ENCODE measurements at places on chromosomes 6 and 20.

- no peak for DNase-seq
These were observed 20.7 kb upstream of the ENPP1 start for GRCh38 chr6:131787079-131787478.

DNA sequence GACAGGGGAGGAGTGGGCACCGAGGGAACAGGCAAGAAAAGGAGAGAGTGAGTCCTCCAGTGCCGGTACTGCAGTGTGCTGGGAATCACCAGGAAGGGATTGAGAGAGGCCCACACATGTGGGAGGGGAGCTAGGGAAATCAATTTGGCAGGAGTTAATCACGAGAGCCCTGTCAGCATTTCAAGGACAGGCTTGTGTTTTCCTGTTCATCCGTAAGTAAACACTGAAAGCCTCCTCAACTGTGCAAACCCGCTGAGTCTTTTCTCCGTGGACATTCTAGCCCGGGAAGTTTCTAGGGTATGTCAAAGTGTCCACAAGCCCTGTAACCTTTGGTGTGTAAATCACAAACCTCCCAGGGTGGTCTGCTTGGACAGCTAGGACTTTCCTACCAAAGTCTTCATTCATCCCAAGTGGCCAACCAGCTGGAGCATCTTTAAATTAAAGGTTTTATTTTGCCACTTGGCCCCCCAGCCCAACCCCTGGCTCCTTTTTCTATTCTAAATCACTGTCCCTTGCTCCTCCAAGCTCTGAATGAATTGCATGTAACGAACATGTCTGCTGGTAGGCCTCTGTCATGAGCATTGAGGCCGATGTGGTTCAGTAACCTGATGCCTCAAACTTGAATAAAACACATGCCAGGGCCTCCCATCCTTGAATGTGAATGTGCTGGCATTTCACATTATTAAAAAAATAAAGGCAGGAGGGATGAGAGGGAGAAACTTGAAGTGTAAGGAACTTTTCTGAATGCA, 149.1 kb downstream of the ZNF217 start:
- no peak for DNase-seq

DNA sequence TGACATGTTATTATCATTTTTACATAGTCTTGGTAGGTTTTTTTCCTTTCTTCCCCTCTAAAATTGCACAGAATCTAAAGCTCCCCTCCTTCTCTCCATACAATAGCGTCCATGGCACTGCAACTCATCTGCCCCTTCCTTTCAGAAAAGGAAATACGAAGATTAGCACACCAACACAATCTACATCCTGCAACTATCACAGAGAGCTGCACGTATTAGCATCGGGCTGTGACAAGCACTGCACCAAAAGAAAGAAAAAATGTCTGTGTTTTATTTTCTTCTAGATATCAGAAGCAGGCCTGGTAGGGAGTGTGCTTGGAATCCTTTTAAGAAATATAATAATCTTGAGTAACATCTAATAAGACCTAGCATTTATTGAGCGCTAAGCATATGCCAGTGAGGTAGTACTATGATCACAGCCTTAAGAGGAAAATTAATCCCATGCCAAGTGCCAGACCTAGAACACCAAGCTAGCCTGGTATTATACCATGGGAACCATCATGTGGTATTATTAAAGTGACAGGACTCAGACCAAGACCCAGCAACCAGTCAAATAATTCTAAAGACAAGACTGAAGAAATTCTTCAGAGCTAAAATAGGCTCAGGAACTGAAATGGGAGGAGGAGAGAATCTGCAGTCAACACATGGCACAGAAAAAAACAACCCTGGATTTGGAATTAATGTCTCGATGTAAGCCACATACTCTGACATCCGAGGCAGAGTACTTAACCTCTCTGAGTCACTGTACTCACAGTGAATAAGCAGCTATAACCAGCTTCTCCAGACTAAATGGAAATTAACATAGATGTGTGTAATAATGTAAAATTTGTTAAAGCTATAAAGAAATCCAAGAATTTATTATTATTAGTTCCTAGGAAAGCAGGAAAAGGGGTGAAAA, 124.3 kb downstream of the IPCEF1 start:
- no peak for DNase-seq

DNA sequence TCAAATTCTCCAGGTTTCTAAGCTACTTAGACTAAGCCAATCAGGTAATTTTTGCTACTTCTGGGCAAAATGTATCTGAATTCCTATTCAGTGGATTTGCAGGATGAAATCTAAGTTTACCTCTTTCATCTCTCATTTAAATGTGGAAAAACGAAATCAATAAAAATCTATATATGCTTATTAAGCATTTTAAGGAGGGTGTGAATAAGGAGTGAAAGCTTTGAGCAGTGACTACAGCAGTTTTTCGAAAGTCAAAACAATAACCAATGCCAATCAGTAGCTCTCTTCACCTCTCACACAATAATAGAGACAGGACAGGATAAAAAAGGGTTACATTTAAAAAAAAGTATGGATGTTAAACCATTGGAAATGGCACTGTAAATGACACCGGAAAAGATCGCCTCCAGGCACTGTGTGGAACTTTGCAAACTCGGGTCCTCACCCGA, 476 bp upstream of the BCKDHB start:
- DNase-seq: no peak

GRCh38 chr6:58198301-58198700, 880.9 kb downstream of the PRIM2 start:
- no peak for DNase-seq

DNA sequence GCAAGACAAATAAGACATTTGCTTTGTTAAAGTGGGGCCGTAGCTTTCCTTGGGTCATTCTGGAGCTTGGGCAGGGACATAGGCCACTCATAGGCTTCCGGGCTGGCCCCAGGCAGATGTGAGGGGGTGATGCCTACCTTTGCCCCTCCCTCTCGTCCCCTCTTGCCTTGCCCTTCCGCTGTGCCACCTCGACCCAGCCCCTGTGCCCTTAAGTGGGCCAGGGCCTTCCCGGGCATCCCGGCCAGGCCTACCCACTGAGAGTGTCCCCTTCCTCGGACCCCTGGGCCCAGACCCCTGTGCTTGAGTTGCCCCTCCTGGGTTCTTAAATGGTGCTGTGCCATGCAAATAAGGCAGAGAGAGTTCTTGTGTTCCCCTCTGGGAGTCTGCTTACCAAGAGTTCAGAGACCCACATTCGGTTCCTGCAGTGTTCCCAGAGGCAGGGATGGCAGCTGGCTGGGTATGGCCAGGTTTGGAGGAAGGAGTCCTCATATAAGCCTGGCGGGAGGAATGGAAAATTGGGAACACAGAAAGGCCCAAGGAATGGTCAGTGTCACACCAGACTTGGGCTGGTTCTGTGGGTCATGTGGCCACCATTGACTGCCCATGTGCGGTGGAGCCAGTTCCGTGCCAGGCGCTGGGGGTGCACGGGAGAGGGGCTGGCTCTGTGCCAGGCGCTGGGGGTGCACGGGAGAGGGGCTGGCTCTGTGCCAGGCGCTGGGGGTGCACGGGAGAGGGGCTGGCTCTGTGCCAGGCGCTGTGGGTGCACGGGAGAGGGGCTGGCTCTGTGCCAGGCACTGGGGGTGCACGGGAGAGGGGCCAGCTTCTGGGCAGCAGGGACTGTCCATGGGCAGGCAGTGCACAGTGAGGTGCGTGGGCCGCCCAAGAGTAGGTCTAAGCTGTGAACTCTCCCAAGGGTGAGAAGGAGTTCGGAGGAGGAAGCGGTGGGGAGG, 173.5 kb upstream of the SNX9 start:
- DNase-seq: no peak

- DNase-seq: no peak
These were observed 16.5 kb downstream of the SLC52A3 start for GRCh38 chr20:751761-752160.
